Ecto neural progenitor cell (in vitro differentiated cells): ENCODE measurements at places on chromosomes 5 and 9.

- DNase-seq, result no peak
Measured at GRCh38 chr9:108423433-108423832, 432.4 kb downstream of the ACTL7B start.

GRCh38 chr5:80961376-80962281 is 1.5 kb downstream of the RASGRF2 start:
- no peak for DNase-seq

DNA sequence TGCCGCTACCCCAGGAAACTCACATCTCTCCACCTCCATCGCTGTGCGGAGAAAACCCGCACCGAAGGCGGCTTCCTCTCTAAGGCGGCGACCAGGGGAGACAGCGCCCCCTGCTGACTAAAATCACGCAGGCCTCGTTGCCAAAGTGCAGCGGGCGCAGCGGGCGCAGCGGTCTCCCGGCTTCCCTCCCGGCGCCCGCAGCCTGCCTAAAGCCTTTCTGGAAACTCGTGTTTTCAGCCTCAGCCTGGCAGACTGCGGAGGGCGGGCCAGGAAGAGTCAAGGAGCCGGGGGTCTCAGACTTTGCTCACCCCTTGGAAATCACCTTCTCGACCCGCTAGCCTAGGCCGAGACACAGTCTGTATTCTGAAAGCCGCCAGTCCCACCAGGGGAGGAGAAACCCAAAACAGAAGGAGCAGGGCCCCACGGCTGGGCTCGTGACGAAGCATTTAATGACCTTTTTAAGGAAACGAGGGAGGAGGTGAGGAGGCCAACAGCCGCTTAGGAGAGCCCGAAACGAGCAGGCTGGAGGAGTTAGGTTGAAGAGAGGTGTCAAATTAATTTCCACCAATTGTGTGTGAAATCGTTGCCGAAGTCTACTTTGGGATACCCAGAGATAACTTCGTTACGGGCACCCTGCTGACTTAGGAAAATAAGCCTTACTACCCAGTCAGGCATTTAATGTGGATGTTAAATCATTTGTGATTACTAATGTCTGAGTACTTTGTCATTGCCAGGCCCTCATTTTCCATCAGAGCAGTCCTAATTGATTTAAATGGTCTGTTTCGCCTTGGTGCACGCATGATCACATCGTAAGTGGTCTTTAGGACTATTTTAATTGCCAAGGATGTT is 7.3 kb upstream of the FOXB2 start:
- DNase-seq, result peak; percentile 92

DNA sequence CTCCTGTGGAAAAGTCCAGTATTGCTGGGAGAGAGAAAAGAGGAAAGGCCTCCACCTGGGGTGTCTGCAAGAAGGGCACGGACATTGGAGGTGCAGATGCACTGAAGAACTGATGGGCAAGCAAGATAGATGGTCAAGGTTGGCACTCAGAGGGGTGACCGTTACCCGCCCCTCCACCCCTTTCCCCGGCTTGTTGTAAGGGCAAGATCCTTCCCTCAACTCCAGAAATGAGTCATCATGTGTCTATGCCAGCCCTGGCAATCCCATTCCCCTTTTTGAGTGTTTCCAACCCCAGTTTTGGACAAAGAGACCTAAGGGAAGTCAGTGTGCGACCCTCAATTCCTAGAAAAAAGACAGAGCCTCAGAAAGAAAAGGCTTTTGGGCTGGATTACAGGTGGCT is 34.9 kb upstream of the ATP6V1G1 start:
- DNase-seq, result no peak

DNA sequence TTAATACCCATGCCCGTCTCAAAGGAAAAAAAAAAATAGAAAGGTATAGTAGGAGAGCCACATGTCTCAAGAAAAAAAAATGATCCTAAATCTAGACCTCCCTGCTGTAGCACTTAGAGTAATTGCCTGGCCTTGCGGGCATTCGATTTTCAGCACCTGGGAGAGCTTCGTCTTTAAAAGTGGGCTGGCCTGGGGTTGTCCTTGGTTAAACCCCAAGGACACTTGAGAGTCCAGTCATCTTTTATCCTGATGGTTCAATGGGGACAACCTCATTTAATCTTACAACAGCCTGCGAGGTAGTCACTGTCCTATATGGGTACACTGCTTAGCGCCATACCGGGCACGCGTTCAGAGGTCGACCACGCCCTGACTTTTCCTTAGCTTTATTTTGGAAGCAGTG is 60.1 kb downstream of the MAT2B start:
- peak; percentile 50 for DNase-seq

GRCh38 chr9:38687992-38688391 is 31.9 kb downstream of the FAM240B start:
- no peak for DNase-seq

DNA sequence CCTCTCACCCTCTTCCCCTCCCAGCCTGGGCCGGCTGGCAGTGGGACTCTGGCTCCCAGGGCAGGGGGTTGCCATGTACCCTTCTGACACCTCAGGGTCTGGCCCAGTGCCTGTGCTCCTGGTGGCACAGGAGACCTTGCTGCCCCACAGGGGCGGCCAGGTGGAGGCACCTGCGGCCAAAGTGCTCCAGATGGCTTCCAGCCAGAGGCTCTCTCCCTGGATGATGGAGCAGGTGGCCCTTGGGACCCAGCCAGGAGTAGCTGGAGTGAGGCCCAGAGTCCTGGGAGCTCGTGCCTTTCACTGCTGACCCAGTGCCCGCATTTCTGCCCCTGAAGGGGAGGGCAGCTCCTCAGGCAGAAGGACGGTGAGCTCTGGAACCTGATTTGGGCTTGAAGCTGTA is 87.3 kb downstream of the NTNG2 start:
- no peak for DNase-seq

GRCh38 chr5:10726913-10727517 is 34.0 kb downstream of the DAP start:
- no peak for DNase-seq

DNA sequence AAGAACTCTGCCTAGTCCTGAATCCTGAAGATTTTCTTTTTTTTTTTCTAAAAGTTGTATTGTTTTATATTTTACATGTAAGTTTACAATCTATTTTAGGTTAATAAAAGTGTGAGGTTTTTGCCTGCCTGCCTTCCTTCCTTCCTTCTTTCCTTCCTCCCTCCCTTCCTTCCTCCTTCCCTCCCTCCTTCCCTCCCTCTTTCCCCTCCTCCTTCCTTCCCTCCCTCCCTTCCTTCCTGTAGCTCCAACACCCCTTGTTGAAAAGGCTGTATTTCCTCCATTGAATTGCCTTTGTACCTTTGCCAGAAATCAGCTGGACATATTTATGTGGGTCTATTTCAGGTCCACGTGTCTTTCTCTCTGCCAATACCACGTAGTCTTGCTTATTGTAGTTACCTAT is 46.6 kb downstream of the CACNA1B start:
- DNase-seq, result no peak

DNA sequence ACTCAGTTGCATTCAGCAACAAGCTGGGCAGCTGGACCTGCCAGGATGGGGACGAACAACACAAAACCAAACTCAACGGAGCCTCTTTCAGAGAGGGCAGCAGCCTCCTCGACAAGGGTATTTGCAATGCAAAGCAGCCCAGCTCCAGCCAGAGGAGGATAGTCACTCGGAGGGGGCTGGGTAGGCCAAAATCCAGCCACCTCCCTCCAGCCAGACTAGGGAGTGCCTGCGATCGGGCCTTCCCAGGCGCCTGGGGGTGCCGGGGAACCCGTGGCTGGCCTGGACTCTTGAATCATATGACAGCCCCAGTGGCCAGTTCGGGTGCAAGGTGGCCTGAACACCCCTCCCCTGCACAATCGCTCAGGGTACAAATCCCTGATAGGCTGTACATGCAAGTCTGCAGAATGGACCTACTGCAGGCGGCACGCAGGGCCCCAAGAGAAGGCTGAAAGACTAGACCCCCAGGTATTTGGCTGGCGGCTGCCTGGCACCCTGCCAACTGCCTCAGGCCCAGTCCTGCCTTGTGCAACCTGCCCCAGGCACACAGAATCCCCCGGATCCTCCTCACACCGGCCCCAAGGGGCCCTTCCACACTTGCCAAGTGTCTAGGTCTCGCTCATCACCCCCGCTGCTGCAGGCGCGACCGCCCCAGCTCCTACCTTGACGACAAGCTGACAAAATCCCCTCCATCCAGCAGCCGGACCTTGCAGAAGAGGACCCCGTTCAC is 1.3 kb downstream of the EEIG1 start:
- DNase-seq, result peak; percentile 68

DNA sequence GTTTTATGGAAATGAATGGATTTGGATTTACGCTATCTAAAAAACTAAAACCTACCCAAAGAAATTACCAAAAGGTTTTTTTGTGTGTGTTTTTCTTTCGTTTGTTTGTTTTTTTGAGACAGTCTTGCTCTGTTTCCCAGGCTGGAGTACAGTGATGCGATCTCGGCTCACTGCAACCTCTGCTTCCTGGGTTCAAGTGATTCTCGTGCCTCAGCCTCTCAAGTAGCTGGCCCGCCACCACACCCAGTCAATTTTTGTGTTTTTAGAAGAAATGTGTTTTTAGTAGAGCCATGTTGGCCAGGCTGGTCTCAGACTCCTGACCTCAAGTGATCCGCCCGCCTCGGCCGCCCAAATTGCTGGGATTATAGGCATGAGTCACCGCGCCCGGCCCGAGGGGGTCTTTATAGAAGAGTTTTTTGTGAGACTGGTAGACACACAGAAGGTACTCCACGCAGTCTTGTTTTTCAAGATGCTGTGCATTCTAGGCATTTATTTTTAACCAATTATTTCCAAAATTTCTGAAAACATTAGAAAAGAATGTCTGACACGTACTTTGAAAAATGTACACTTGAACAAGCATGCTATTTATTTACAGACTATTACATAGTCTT is 75.7 kb downstream of the NR6A1 start:
- peak; percentile 56 for DNase-seq

DNA sequence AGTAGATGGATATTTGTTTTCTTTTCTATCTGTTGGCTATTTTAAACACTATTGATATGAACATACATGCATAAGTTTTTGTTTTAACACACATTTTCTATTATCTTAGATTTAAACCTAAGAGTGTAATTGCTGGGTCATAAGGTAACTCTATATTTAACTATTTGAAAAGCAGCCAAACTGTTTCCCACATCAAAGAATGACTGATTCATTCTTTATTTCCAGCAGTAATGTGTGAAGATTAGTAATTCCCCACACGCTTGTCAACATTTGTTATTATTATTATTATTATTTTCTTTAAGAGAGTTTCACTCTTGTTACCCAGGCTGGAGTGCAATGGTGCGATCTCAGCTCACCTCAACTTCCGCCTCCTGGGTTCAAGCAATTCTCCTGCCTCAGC is 1495.8 kb downstream of the EFNA5 start:
- DNase-seq, result no peak

GRCh38 chr5:149808264-149808982 is 78.3 kb downstream of the PPARGC1B start:
- no peak for DNase-seq

DNA sequence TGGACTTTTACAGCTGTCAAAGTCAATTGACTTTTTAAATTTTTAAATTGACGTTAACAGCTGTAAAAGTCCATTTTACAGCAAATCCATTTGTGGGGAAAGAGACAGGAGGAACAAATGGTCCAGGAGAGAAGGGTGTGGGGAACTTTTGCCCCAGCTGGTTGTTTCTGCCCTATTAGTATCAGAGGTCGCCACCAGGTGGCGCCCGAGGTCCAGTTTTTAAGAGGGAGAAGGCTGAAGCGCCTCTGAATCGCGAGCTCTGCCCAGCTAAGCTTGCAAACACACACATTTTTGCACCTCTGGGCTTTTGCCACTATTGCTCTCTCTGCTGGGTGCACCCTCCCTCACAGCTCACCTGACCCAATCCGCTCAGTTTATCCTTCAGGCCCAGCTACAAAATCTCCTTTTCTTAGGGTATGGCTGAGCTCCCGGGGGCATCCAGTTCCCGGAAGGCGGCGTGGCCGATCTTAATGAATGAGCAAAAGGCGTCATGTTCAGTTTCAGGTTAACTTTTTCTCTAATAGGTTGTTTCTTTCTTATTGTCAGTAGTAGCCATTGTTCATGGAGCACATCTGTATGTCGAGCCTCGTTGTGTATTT is 6.3 kb upstream of the TTLL11 start:
- DNase-seq, result peak; percentile 87

GRCh38 chr5:135608361-135608760 is 29.6 kb upstream of the CXCL14 start:
- no peak for DNase-seq

DNA sequence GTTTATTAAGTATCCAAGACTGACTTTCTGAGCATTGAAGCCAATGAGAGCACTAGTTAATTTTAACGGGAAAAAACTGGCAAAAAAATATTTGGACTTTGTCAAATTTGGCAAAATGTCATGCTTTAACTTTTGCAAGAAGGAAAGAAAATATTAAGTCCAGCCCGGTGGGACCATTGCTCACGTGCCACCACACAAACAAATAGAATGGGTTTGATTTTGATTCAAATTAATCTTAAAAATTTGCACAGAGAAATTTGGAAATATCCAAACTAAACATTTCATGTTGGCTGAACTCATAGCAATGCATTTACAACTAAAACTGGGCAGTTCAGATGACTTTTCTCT is 302.2 kb downstream of the EBF1 start:
- no peak for DNase-seq

GRCh38 chr5:40165789-40166728 is 513.7 kb upstream of the PTGER4 start:
- DNase-seq, result no peak

DNA sequence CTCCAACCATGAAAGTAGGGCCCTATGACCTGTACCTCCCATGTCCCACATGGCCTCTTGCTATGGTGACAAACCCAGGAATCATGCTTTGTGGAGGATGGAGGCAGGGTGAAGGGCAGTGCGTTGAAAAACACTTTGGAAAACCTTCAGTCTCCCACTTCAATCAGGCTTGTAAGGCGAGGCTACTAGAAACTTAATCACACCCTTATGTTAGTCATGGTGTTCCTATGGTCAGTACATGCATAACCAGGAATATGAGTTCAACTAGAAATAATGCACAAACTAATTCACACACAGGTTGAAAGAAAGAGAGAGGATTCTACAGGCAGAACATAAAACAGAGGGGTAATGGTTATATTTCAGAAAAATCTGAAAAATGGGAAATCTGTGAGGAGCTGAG is 601.1 kb downstream of the KCTD16 start:
- no peak for DNase-seq

DNA sequence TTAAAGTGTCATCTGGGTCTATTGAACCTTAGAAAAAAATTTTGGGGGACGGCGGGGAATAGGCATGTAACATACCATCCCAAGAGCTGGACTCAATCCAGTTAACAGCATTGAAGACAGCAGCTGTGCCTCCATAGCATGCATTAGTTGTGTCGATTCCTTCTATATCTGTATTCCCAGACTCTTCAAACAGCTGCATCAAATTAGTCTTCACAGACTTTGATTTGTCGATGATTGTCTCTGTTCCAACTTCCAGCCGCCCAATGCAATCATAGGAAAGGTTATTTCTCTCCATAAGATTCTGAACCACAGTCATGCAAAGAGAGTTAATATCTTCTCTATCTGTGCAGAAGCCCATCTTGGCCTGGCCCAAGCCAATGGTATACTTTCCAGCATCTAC is 14.8 kb downstream of the HMGCS1 start:
- DNase-seq, result no peak

DNA sequence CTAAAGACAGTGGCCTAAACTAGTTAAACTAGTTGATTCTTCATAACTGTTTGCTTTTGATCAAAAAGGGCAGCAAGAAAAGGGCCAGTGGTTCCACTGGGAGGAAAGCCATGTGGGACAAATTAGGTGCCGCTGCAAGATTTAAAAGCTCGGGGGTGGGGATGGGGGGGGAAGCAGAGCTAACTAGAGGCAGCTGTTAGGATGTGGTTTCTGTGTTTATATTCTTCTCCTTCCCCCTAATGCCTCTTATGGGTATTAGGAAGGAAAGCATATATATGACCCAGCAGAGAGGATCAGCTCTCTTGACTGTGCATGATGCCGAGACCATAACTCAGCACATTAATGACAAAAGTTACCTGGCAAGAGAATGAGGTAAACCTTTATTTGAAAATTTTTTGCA is 65.7 kb downstream of the EFNA5 start:
- no peak for DNase-seq
